ENCODE measurements at places on chromosomes 2 and 18.

DNA sequence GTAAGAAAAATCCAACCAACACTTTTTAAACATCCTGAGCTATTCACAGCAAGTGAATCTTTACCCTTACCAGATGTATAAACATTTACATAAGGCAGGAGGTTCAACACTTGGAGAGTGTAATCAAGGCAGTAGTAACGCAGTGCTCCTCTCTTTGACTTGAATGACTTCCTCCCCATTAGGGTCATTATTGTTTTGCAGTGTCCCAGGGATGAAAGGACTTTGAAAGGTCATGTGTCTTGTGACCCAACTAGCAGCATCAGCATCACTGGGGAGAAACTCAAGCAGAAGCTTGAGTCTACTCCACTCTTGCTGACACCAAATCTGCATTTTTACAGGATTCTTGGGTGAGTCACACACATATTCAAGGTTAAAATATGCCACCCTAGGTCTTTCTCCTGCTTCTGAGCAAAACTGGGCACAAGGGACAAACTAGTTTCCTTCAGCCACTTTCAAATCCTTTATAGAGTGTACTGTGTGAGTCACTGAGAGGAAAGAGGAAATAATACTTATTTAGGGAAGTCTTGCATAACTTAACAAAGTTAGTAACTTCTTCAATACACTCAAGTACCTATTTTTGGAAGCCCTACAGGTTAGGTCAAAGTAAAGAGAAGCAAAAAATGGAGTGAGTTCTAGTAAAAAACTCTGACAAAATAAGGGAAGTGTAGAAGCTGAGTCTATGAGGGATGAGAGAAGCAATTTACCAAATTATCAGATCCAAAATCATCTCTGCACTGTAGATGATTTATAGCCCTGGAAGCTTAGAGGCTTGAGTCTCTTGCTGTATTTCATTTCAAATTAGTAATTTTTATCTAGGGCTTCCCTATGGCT is 51.0 kb upstream of the EML4 start:
- DNase-seq: no peak

DNA sequence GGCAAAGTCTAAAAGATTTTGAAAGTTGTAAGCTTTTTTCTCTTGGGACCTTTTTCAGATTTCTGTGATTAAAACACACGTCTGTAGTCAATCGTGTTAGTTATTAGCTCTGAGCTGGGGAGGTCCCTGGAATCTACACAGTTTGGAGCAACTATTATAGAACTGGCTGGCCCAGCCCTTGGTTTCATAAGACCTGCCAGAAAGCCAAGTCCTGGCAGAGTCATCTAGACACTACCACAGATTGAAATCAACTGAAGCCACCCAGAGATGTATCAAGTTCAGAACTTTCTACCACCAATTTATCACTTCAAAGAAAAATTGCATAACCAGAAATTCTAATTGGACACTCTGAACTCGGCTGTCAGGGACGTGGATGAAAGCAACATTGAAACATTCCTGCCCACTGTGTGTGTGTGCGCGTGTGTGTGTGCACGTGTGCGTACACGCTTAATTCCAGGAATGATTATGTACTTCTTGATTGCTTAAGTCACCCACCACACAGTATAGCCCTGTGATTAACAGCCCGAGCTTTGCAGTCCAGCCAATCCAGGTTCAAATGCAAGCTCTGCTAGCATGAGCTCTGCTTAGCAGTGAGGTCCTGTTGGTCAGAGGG is 126.3 kb downstream of the TPGS2 start:
- DNase-seq: no peak

GRCh38 chr2:130824492-130825061 is 12.1 kb upstream of the ARHGEF4 start:
- peak; percentile 47 for DNase-seq

DNA sequence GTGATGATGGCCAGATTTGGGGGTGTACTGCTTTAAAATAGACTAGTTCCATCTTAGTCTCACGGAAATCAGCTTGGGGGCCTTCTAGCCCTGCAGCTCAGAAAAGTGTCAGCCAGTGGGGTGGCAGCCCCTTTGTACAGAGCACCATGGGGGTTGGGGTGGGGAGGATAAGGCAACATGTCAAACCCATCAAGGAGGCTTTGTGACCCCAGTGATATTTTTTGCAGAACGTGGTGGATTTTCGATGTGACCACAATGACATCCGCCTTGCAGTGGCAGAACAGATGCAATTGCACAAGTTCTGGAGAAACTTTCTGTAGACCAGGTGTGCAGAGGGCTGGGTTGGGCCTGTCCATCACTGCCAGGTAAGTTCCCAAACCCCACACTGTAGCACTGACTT is 3.0 kb upstream of the CD8A start:
- no peak for DNase-seq

GRCh38 chr2:111653913-111654312 is 230.1 kb downstream of the ANAPC1 start:
- no peak for DNase-seq

- no peak for DNase-seq
Observed at GRCh38 chr2:199975273-199975895, 20.0 kb downstream of the MAIP1 start.

DNA sequence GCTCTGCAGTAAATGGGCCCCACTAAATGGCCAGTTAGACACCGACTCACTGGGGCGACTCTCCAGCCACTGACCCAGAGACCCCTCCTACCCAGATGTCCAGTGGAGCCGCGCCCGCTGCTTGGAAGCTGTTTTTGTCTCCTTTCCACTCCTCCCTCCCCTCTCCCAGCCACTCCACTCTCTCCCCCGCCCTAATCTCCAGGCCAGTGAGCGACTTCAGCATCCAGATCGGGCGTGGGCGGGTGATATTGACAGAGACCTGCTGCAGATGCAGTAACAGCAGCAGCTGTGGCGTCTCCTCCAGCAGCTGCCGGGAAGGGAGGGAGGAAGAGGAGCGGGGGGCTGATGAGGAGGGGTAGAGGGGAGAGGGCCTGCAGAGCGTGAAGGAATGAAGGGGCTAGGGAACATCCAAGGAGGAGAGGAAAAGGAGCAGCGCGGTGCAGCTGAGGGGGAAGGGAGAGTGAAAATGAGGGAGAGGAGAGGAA is at the start of gene SCN7A:
Gene SCN7A, minus strand, starts transcription at position 110 of the 485 bp plus-strand sequence. CDS start 16,553 bp downstream, outside the sequence.
- peak; percentile 22 for DNase-seq

DNA sequence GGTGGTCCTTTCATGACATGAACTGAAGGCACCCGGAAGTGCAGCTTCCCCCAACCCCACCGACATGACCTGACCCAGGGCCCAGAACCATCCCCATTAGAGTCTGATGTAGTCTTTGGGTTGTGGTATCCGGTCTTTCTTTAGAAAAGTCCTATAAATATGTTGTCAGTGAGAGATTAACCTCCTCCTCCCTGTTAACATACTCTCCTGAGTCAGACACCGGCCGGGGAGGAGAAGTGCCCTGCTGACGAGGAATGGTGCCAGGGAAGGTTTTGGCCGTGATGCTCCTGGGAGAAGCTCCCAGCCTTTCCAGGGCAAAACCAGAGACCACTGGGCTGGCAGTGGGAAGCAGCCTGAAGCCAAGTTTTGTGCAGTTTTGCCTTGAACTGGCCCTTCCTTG is 109.0 kb downstream of the LAMA3 start:
- DNase-seq: no peak

GRCh38 chr2:59191781-59192180 is 950.7 kb upstream of the FANCL start:
- no peak for DNase-seq

GRCh38 chr2:241914542-241914941 is 45.0 kb downstream of the RTP5 start:
- no peak for DNase-seq

DNA sequence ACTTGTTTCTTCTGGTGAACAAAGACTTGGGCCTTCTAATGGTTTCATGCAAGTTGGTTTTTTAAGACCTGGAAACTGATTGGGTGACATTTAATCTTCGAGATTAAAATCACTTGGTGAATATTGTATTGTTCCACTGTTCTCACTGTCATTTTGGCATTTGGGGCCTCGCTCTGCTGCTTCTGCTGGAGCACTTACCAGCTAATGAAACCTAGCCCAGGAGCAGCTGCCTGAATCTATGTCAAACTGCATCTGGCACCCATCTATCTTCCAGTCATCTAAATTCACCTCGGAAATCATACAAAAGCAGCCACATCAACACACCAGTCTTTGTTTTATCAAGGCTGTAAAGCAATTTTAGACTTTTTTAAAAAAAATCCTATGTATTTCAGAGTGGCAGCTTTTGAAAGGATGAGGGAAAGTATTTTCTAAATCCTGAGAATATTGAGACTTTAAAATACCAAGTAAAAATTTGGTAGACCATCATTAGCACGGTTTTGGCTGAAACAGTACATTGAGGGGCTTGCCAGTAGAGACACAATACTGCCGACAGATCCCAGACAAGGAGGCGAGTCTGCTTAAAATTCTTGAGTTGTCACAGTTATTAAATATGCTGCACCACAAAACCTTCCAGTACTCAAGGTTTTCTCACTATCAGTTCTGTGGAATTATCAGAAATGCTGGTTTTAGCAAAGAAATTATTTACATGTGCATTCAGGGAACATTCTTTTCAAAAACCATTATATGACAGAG is 26.1 kb upstream of the SERTAD2 start:
- no peak for DNase-seq

- DNase-seq: peak; percentile 29
Observed at GRCh38 chr2:110771547-110772382, 39.4 kb downstream of the ACOXL start.

DNA sequence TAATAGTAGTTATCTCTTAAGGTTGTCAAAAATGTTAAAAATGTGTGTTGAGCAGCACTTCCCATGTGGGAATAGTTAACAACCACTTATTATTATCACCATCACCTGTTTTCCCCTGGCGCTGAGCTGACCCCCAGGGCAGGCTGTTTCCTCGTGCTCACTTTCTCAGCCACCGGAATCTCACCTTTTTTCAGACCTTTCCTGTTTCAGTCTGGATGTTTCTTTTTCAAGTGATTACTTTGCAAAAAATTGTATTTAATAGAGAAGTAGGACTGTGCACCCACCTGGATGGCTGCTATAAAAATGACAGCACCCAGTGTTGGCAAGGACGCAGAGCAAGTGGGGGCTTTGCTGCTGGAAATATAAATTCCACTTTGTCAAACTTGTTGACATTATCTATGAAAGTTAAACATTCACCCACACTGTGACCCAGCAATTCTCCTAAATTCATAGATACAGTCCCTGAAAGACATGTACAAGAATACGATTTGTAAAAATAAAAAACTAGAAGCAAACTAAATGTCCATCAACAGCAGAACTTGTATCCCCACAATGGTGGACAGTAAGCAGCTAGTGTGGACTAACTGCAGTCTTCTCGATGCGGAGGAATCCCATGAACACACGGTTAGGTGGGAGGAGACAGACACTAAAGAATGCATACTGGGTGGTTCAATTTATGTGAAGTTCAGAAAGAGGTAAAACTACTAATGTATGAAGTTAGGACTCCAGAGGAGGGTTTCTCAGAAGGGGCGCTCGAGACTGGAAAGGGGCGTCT is 66.5 kb downstream of the SOWAHC start:
- DNase-seq: no peak

- DNase-seq: no peak
Observed at GRCh38 chr18:3092727-3093126, 79.8 kb upstream of the LPIN2 start.

DNA sequence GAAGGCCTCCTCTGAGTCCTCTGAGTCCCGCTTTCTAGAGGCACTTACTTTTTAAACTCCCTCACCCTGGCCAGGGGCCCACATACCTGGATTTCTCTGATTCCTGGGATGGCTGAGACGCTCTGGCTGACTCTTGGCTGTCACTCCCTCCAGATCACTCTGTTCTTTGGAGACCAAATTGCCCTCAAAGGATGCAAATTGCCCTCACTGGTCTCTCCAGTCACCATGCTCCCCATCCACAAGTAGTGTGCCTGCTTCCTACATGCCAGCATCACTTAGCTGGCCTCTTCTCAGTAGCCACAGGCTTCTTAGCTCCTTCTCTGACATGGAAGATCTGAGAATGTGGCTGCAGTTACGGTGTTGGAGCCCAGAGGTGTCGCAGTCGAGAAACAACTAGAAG is 41.3 kb upstream of the CCDC68 start:
- peak; percentile 70 for DNase-seq

DNA sequence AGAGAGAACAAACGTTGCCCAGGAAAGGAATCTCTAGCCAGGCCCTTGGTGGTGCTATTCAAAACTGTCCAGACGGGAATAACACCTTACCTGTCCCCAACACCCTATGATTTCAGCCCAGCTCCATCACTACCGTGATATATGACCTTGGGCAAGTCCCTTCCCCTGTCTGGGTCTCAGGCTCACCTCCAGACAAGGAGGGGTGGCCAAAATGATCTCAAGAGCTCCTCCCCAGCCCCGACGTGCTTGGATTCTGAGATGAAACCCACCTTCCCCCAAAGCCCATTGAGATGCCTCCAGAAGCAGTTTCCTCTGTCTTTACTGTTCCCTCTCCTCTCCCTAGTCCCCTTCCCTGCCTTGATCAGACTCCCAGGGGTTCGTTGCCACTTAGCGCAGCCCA is 1.5 kb downstream of the KCNK3 start:
- no peak for DNase-seq

DNA sequence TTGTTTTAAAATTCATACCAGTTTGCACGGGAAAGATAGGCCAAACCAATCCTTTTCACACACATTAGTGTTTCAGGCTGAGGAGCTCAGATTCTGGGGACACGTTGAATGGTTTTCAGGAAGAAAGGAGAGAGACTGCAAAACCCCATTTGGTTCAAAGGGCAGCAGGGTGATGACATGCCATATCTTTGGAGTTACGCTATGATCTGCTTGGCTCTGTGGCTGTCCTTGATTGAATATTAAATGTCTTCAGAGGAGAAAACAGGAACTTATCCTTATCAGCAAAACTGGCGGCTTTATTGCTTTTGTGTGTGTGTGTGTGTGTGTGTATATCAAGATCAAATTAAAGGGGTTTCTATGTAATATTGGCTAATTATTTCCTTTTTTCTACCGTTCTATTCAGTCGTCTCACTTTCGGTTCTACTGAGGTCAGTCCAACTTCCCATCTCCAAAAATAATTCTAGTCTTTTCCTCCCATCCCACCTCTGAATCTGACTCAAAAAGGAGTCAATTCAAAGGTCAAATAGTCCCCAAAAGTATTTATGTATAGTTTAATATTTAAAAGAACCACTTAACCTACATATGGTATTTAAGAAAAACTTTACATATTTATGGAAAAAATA is 292.9 kb upstream of the CCDC68 start:
- DNase-seq: no peak

DNA sequence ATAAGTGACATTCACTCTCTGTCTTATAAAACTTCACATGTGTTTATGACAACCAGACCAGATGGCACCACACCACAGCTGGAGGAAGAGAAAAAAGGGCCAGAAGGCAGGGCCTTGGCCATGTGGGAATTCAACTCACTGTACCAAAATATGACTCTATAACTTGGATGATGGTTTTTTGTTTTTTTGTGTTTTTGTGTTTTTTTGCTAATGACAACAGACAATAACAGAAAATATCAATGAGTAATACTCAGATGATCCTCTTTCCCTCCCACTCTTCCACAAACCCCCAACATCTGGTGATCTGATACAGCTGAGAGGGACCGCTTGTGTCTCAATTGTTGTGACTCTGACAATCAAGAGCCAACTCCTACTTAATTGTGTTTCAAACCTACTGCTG is 12.4 kb downstream of the NMI start:
- DNase-seq: no peak

- no peak for DNase-seq
Observed at GRCh38 chr2:241064008-241064801, 37.9 kb downstream of the MTERF4 start.

GRCh38 chr18:3450012-3450798 is at the start of gene TGIF1:
TGIF1 (plus strand) TSS chr18:3450172; CDS start chr18:3450490, 318 bp downstream.
- peak; percentile 92 for DNase-seq

GRCh38 chr18:61870151-61870550 is 22.7 kb downstream of the RNF152 start:
- DNase-seq: no peak

GRCh38 chr2:58098254-58099095 is 51.9 kb downstream of the VRK2 start:
- no peak for DNase-seq

- no peak for DNase-seq
Observed at GRCh38 chr18:49238433-49239042, 221.9 kb downstream of the DYM start.
